Urinary bladder (tissue), 4 donors: ENCODE measurements at places on chromosomes 5 and 9. TPM values are rescaled to one million over a fixed set of nuclear protein-coding genes. Genes with fewer than 3 reads are reported as not detected.

DNA sequence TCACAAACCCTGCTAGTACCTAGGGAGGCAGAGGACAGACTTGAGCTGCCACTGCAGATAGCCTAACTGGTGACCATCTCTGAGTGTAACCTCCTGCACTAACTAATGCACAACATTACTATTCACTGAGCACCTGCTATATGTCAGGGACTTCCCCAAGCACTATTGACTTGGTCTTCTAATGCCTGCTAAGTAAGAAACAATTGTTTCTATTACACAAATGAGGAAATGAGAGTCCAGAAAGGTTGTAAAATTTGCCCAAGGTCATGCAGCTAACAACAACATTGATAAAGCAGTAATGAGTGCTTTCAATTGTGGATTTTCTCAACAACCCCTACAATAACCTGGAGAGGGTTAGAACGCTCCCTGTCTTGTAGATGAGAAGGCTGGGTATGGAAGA is 183.7 kb downstream of the ZNF462 start:
- no peak for DNase-seq

DNA sequence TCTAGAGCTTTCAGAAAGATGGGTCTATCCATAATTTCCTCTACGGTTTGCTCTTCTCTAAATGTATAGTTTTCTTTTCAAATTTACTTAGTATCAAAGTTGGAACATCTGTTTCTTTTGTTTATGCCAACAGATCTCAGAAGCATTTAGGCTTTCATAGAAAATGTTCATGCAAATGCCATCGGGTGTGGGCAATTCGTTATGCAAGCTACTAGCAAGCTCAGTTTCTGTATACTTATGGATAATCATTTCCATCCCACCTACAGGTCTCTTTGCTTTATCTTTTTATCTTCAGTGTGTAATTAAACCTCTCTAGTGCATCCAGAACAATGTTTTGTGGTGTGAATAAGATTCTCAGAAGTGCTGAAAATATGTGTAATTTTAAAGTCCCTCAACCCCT is 59.9 kb downstream of the NUDT12 start:
- DNase-seq, result no peak

GRCh38 chr5:72380492-72381274 is 60.5 kb downstream of the PTCD2 start:
- DNase-seq, result no peak

DNA sequence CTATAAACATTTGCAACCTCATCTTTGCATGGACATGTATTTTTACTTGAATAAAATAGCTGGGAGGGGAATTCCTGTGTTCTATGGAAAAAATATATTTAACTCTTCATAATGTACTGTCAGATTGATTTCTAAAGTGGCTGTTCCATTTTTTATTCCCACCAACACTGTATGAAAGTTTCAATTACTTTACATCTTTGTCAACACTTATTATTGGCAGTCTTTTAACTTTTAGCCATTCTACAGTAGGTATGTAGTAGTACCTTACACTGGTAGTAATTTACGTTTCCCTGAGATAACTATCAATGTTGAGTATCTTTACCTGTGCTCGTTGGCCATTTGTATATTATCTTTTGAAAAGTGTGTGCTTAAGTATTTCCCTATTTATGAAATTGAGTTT is 429.7 kb downstream of the KIAA0825 start:
- no peak for DNase-seq

The RBM27 gene
- polyA plus RNA-seq, result 9.0 TPM

The MSMP gene
- 0.42 TPM for polyA plus RNA-seq

- DNase-seq, result no peak
Measured at GRCh38 chr9:113858282-113858681, 17.8 kb upstream of the ZNF618 start.

GRCh38 chr5:139124774-139125520 is 73.2 kb downstream of the SIL1 start:
- DNase-seq, result no peak

- DNase-seq, result no peak
Measured at GRCh38 chr9:33517373-33517772, 6.7 kb upstream of the ANKRD18B start.

DNA sequence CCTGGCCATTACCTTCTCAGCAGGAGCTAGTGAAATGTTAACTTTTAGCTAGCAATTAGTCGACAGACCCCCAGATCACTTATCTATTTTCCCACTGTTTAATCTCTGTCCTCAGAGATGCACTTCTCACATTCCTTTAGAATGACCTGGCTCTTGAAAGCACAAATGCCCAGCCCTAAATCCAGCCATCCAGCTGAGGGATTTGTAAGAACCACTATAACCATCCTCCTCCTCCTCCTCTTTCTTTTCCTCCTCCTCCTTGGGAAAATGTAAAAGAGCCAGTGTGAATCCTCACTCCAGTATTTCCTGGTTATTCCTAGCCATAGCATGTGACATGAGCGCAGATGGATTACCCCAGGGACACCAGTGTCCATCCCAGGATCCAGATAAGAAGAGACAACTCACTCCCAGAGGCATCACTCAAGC is 124.3 kb downstream of the ENC1 start:
- DNase-seq, result no peak

GRCh38 chr9:4842734-4843133 is 50.0 kb downstream of the RCL1 start:
- DNase-seq, result no peak

The FLT4 gene
- 8.4 TPM for polyA plus RNA-seq

The ARHGEF39 gene
- 1.1 TPM for polyA plus RNA-seq

DNA sequence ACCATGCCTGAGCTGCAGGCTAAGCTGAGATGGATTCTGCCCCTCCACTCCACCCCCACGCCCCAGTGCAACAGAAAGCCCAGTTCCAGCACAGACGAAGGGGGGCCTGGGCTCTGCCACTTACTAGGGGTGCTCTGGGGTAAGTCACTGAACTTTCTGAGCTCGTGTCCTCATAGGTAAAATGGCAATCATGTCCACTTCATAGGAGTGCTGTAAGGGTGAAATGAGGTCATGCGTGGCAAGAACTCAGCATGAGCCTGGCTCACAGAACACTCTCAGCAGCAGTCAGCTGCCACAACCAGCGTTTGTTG is 8.4 kb upstream of the PSD2 start:
- DNase-seq, result no peak

The DNAJC25 gene
- polyA plus RNA-seq, result 8.3 TPM

- peak; percentile 82 for DNase-seq
Measured at GRCh38 chr9:120936011-120936763, 9.6 kb upstream of the TRAF1 start.

DNA sequence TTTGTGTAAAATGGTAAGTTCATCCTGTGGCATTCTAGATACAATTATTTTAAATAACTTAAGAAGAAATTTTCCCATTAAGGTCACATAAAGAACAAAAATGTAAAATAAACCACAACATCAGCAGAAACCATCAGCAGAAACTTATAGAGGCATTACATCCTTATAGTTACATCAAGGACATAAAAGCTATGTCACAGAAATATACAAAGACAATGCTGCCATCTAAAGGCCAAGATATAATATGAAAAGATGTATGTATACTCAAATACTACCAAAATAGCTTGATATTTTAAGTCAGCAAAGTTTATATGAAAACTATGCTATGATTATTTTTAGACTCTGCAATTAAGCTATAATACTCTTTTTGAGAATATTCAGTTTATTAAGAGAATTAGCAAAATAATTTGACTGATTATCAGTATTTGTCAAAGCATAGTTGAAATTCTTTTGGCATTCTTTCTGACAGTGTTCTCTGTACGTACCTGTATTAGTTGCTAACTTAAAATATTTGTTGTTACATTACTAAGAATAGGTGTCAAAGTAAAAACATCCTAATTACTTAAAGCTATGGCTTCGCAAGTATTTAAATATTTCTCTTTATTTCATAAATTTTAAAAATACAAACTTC is 36.2 kb downstream of the FBXL17 start:
- DNase-seq, result no peak

- no peak for DNase-seq
Measured at GRCh38 chr5:136901-137300, 44.9 kb downstream of the PLEKHG4B start.

The SAXO1 gene
- 0.03 TPM for polyA plus RNA-seq

GRCh38 chr9:137575364-137575715 is 3.4 kb downstream of the DPH7 start:
- DNase-seq, result no peak

GRCh38 chr9:128371630-128372117 is 500 bp downstream of the URM1 start:
- no peak for DNase-seq

DNA sequence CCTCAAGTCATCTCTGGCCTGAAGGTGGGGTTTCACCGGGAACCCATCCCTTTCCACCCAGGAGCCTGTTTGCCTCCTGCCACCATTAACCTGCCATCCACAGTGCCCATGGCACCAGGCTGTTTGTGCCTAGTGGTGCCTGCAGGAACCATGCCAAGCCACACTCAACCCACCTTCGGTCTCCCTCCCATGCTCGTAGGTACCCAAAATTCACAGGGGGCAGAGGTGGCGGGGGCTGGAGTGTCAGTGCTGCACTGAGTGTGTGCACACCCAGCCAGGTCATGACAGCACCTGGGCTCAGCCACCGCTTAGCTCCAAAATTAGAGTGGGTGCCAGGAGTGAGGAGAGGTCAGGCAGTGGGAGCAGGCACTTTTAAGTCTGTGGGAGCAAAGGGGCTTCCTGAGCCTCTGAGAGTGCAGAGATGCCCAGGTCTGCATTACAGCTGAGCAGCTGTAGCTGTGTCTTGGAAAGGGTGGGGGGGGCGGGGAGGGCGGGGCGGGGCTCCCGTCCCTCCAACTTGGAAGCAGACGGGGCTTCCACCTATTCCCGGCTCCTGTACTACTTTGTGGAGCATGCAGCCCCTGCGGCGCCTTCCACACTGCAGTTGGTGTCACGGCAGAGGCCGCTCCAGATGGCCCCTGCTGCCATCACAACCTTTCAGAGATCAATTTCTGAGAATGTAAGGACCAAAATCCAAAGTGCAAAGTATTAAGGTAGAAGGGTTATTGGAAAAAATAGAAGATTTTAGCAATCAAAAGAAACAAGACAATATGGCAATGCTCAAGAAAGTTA is 2396.8 kb upstream of the C9orf72 start:
- no peak for DNase-seq

The GLDC gene
- polyA plus RNA-seq, result 2.9 TPM

- no peak for DNase-seq
Measured at GRCh38 chr9:131707733-131708157, 32.1 kb downstream of the RAPGEF1 start.

The CCNJL gene
- polyA plus RNA-seq, result 2.0 TPM

- no peak for DNase-seq
Measured at GRCh38 chr5:69202497-69202896, 13.1 kb downstream of the CENPH start.

DNA sequence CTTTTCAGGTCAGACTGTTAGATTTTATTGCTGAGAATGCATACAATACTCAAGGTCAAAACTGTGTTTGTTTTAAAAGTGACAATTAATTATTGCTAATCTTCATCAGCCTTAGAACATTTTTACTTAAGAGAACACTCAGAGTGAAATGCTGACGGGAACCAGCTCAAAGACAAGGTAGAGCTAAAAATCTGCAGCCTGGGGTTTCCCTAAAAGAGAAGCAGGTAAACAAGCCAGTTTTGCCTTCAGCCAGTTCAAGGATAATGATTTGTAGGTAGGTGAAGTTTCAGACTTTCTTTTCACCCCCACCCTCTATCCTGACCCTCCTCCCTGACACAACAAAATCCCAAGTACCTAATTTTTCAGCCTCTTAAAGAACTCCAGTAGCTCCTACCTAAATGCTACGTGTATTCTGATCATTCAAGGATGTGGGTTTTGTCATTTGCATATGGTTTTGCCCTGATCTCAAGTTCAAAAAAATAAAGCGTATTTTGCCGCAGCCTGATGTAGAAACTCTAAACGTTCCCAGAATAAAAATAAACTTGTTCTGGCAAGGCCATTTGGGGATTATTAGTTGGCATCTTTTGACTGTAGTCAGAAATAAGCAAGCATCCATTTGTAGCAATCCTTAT is 407.2 kb downstream of the EFNA5 start:
- DNase-seq, result no peak

The HTR1A gene
- polyA plus RNA-seq, result not detected

The PLEKHG4B gene
- 0.01 TPM for polyA plus RNA-seq

GRCh38 chr5:100311806-100312205 is 223.4 kb upstream of the FAM174A start:
- DNase-seq, result no peak

DNA sequence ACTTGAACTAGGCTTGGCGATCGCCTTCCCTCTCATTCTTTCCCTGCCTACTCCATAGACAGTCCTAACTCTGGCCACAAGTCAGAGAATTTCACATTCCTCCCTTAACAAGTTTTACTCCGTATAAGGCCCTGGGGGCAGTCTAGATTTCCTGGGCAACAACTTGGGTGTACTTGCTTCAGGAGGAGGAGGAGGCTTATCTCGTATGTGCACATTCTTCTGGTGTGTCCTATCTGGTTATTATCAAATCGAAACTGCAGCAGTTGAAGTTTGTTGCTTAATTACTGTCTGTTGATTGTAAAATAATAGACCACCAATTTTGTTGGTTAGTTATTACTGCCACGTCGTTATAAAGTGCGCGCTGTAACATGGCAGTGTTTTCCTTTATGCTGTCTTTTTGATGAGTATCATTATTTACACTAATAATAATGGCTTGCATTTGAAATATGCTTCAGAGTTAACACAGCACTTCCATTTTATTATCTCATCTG is 42.0 kb downstream of the PIP5K1B start:
- no peak for DNase-seq

- no peak for DNase-seq
Measured at GRCh38 chr5:44233691-44234090, 155.5 kb downstream of the FGF10 start.

DNA sequence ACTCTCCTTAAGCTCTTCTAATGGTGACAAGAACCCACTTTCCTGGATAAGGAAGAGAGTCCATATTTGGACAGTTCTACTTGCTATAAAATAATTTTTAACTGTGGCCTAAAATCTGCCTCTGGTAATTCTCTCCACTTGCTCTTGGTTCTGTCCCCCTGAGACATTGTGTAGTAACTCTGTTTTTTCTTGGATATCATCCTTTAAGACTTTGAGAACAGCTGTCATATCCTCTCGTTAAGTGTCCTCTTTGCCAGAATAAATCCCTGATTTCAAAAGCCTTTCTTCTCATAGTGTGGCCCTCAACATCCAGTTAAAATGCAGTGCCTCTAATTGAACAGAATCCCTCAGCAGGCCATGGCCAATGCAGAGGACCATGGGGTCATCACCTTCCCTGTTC is 101.5 kb downstream of the ARHGEF28 start:
- DNase-seq, result no peak

The SLC23A1 gene
- polyA plus RNA-seq, result not detected

GRCh38 chr5:169767938-169768337 is 130.9 kb downstream of the DOCK2 start:
- DNase-seq, result no peak
